ENCODE measurements at places on chromosomes 1 and 21.

DNA sequence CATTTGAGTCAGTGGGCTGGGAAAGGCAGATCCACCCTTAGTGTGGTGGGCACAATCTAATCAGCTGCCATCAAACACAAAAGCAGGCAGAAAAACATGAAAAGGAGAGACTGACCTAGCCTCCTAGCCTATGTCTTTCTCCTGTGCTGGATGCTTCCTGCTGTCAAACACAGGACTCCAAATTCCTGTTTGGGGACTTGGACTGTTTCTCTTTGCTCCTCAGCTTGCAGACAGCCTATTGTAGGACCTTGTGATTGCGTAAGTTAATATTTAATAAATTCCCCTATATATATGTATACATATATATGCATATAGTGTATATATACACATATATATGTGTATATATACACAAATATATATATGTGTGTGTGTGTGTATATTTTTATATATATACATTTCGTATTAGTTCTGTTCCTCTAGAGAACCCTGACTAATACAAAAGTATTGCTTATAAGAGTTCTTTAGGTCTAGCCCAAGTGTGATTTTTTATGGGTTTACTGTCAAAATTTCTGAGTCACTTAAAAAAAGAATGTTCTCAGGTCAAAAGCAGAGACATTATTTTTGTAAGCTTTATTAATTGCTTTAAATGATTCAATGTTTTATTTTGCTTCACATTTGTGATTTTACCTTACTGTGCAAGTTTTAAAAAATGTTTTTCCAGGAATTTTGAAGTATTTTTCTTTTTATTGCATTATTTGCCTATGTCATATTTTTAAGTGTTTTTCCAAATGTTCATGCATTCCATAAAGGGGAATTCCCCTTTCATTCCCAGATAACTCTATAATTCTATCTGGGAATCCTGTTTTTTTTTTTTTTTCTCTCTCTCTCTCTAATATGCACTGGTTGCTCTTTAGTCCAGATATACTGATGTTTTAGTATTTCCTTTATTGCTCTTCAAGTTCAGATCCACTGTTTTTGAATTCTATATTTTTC is 92.1 kb upstream of the ADAMTS5 start:
- DNase-seq: no peak

GRCh38 chr1:116127848-116128540 is 16.8 kb downstream of the MAB21L3 start:
- no peak for DNase-seq

- no peak for DNase-seq
Observed at GRCh38 chr1:23804183-23804835, 3.8 kb upstream of the GALE start.

DNA sequence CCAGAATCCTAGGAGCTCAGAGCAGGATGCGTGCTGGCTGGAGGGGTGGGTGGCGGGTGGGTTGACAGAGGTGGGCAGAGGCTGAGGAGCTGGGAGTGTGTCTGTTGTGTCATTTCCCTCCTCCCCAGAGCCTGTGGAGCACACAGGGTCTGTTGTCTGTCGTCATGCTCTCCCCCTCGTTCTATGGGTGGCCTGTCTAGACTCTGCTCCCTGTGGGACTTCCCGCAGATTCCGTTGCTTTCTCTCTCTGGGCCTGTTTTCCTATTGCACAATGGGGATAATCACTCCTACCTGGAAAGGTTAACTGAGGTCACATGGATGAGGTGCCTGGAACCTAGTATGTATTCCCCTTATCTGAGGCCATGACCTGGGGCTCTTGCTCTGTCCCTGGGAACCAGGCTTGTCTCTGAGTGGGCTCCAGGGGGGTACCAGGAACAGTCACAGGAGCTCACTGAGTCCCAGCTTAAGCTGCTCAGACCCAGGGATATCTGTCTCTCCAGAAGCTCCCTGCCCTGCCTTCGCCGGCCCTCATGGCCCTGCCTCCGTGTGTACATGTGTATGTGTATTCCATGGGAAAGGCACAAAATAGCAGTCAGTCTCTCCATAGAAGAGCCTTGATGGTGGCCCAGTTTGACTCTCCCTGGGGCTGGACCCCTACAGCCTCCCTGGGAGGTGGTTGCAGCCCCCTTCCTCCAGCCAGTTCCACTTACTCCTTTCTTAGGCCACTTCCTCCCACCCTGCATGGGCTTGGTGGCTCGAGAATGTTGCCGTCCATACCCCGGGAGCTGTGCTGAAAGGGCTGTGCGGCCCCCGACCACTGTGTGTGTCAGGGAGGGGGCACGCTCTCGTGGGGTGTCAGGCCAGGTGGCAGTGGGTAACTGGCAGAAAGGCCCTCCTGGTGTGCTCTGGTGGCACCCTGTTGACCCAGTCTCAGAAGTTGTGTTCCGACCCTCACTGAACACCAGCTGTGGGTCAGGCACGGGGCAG is 17.9 kb downstream of the PTPRF start:
- no peak for DNase-seq

GRCh38 chr1:206949208-206949607 is 2.9 kb upstream of the PIGR start:
- DNase-seq: no peak

- DNase-seq: no peak
Observed at GRCh38 chr21:37251294-37251634, 15.9 kb downstream of the VPS26C start.

All from DMS53 (cell line).